ENCODE measurements at places on chromosomes 2 and 18. TPM values are rescaled to one million over a fixed set of nuclear protein-coding genes. Genes with fewer than 3 reads are reported as not detected.

The GPR35 gene
- total RNA-seq = 67.5 TPM

The HJURP gene
- total RNA-seq = 1.7 TPM

The PUM2 gene
- total RNA-seq = 99.4 TPM

The CFAP221 gene
- not detected for total RNA-seq

The SH3RF3 gene
- total RNA-seq = 1.3 TPM

The CHAC2 gene
- 4.5 TPM for total RNA-seq

DNA sequence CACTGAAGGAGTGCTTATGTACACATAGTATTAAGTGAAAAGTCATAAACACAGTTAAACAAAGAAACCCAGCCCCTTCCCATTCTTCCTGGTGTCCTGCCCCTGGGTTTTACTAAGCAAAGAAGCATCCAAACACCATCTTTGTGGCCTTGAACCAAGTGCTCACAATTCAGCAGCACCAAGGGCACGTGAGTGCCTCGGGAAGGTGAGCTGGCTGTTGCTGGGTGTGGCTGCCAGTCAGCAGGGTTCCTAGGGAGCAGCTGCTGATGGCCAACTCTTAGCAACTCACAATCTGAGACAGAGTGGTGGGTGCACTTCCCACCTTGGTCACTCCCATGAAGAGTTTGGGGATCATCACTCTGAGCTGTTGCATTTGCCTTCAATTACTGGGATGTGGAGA is 97.7 kb upstream of the PGAP1 start:
- DNase-seq = no peak

GRCh38 chr2:203869223-203870042 is 1.9 kb downstream of the CTLA4 start:
- no peak for DNase-seq

DNA sequence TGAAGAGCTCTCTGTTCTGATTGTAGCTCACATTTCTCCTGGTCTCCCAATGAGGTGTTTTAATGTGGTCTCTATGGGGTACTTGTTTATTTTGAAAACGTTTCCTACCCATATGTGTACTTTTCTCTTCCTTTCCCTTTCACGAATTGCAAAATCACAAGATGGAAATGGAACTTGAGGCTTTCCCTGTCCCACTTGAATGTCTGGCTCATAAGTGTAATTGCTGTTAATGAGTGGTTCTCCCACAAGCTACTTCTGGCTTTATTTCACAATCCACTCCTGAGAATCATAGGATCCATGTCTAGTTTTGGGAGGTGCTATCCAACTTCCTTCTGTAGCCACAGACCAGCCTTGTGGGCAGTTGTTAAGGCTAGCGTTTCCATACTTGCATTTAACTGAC is 81.1 kb upstream of the CAVIN2 start:
- DNase-seq = no peak

DNA sequence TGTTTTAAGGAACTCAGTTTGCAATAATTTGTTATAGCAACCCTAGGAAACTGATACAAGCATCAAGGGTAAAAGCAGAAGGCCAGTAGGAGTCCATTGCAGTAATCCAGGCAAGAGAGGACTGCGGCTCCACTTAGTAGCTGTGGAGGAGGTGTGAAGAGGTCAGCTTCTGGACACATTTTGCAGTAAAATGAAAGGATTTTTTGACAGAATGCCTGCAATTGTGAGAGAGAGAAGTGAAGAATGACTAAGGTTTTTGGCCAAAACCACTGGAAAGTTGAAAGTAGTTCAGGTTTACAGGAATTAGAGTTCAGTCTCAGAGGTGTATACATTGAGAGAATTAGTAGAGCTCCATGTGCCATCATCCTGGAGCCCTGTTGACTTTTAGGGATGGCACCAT is 129.5 kb downstream of the RHBDD1 start:
- no peak for DNase-seq

DNA sequence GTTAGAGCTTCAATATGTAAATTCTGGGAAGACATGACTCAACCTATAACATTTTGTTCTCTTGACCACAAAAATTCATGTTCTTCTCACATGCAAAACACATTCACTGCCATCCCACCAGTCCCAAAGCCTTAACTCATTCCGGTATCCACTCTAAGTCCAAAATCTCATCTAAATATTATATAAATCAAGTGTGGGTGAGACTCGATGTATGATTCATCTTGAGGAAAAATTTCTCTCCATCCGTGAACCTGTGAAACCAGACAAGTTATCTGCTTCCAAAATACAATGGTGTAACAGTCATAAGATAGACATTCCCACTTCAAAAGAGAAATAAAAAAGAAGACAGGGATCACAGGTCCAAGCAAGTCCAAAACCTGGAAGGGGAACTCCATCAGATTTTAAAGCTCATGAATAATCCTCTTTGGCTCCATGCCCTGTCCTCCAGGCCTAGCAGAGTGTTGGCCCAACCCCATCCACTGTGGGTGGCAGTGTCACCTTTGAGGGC is 101.3 kb downstream of the RAD51AP2 start:
- no peak for DNase-seq

DNA sequence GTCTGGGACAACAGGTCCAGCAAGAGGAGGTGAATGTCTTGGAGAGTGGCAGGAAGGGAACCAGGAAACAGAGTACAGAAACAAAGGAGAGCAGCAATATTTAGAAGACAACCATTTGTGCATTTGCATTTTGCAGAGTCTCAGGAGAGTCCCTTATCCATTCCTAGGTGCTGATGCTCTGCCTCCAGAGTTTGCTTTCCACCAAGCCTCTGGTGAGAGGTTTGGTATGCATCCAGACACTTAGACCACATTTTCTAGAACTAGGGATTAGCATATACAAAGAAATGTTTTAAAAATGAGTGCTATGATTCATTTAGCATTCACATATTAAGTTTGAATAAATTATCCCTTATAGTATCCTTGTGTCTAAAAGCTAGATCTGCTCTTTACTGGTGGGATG is 18.5 kb upstream of the LRATD1 start:
- DNase-seq = no peak

GRCh38 chr18:10057401-10057893 is 143.6 kb downstream of the VAPA start:
- DNase-seq = no peak

DNA sequence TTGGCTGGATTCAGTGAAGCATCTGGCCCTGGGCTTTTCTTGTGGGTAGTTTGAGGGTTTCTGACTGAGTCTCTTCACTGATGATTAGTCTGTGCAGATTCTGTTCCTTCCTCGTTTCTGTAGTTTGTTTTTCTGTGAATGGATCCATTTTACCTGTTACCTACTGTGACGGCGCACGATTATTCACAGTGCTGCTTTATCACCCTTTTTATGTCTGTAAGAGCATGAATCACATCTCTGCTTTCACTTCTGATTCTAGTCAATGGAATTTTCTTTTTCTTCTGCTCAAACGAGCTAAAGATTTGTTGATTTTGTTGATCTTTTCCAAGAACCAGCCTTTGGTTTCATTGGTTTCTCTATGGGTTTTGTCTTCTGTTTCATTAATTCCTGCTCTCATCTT is 60.8 kb downstream of the SLC66A2 start:
- no peak for DNase-seq

DNA sequence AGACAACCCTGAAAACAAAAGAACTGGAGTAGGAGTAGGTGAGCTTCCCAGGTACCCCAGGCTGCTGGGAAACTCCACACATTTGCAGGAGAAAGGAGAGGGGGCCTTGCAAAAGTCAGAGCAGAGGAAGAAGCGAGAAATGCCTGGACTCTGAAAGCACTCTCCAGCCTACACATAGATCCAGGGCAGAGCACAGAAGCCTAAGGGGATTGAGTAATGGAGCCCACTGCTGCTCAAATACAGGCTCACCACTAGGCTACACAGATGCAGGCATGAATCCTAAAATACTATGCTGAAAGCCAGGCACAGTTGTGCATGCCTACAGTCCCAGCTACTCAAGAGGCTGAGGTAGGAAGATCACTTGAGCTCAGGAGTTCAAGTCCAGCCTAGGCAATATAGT is 33.4 kb downstream of the OSBPL1A start:
- no peak for DNase-seq

DNA sequence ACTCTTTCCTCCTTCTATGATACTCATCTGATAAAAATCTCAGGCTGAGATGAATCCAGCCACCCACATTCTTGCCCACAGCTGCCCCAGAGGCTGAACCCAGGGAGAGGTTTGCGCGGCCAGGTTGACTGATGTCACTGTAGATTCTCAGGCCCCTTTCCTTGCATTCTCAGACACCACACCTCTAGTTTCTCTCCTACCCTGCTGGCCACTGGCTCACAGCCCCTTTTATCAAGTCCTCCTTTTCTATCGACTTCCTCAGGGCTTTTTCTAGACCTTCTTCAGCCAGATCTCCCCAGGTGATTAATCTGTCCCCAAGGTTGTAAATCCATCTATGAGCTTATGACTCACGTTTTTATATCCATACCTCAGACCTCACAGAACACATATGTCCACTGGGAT is 99.8 kb downstream of the TACR1 start:
- no peak for DNase-seq

DNA sequence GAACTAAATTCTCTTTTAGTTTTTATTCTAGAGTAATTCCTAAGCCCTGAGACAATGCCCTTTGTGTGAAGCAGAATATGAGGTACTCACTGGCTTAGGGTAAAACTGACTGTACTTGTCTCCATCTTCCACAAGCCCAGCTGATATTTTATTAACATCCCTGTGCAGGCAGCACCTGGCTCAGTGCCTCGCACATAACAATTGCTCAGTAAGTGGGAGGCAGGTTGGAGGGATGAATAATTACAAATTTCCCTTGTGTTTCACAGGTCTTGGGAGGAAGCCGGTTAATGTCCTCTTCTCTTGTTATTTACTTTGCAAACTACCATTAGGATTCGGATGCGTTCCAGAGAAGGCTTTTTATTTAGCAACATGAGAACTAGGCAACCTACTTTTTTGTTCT is 249.8 kb upstream of the FSHR start:
- no peak for DNase-seq

DNA sequence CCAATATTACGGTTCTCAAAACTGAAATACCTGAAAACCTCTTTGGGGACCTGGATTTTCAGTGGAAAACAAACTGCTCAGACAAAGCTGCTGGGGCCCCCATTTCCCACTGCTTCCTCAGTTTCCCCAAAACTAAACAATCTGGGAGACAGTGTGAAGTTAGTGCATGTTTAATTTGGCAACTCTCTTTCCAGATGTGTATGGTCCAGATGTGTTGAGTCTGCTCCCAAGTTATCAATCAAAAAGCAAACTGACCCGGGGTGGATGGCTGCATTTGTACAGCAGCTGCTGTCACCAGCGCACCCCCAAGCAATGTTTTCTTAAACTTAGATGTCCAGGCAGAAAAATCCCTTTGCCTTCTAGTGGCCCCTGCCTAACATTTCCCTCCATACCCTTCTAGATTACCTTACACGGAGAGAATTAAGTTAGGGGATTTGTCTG is 136.9 kb downstream of the COPS8 start:
- no peak for DNase-seq

DNA sequence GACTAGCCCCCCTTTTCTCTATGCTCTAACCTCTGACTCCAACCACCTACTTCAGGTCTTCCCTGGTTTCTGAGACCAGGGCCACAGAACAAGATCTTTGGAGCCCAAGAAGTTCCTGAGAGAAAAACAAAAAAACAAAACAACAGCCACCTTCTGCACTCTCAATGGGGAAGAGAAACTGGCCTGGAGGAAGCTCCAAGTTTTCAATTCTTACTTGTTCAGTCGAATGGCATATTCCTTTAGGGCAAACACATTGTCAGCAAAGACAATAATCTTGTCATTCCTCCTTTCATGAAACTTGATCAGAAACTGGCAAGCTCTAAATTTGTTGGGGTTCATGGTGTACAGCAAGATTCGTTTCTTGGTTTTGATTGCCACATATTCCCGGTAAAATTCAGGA is 15.0 kb downstream of the ERCC3 start:
- DNase-seq = no peak

- no peak for DNase-seq
Measured at GRCh38 chr2:131419441-131419840, 55.5 kb upstream of the RAB6D start.

- no peak for DNase-seq
Measured at GRCh38 chr2:2286592-2286991, 44.5 kb downstream of the MYT1L start.

DNA sequence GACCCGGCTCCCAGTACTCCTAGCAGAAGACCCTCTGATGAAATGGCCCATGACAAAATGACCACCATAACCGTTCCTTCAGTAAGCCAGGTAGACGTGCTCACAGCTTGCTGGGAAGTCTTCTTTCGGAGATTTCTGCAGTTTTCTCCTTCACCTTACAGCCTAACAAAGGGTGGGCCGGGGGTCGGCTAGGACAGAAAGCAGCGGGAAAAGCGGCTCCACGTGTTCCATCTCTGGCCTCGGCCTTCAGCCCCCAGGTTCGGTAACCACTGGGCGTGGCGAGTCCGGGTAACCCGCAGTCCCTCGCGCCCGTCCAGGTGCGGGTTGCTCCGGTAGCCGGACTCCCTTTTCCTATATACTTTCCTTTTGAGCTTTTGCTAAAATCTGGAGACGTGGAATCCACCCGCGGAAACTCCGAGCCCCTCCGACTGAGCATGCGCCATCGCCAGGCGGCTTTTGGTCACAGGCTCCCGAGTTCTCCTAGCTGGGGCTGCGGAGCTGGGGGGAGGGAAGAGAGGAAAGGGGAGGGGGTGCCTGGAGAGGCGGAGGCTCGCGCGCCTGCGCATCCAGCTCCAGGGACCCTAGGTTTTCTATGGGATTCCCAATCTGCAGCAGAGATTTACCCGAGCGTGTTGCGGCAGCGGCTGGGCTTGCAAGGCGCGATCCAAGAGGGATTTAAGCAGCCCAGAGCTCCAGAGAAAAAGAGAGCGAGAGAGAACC is at the start of gene VSNL1:
Gene VSNL1, plus strand, starts transcription at position 604 of the 720 bp plus-strand sequence. CDS start 51,379 bp downstream, outside the sequence.
- peak; percentile 85 for DNase-seq

DNA sequence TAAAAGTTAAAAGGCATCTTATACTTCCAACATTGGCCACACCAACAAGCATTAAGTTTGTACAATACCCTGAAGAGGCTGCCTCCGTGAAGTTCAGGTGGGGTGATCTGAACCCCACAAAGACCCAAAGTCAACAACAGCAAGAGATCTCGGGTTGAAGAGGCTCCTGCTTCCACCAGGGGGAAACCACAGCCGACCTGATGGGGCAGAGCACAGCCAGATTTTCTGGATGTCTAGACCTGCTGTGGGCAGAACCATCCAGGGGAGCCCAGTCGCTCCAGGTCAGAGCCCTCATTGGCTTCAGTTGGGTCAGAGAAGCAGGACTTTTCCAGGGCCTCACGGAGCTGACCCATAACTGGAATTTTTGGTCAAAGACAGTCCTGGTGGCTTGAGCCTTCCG is 66.5 kb upstream of the ACKR3 start:
- no peak for DNase-seq

GRCh38 chr2:55949613-55950012 is 26.0 kb upstream of the EFEMP1 start:
- no peak for DNase-seq

DNA sequence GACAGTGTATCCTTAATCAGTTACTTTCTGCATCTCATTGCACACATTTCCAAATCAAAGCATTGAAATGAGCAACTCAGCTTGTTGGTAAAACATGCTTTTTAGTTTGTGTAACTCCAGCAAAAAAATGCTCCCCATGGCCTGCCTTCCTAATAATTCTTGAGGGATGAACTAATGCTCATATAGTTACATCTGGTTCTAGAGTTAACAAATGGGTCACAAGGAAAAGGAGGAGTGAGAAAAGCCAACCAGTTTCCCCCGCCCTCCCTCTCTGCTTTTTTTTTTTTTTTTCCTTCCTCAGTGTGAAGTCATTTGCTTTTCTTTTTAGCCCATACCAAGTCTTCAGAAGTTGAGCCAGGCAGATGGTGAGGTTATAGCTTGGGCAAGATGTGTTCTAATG is 231.7 kb downstream of the MTX2 start:
- DNase-seq = no peak

GRCh38 chr2:39488450-39488849 is 51.4 kb upstream of the MAP4K3 start:
- DNase-seq = no peak

- DNase-seq = no peak
Measured at GRCh38 chr2:43874776-43875451, 36.1 kb downstream of the ABCG8 start.

All from left colon (tissue), 2 donors.